ENCODE measurements at places on chromosomes 13 and 19. TPM values are rescaled to one million over a fixed set of nuclear protein-coding genes. Genes with fewer than 3 reads are reported as not detected.

- DNase-seq: no peak
Observed at GRCh38 chr19:32406161-32407003, 812 bp downstream of the DPY19L3 start.

DNA sequence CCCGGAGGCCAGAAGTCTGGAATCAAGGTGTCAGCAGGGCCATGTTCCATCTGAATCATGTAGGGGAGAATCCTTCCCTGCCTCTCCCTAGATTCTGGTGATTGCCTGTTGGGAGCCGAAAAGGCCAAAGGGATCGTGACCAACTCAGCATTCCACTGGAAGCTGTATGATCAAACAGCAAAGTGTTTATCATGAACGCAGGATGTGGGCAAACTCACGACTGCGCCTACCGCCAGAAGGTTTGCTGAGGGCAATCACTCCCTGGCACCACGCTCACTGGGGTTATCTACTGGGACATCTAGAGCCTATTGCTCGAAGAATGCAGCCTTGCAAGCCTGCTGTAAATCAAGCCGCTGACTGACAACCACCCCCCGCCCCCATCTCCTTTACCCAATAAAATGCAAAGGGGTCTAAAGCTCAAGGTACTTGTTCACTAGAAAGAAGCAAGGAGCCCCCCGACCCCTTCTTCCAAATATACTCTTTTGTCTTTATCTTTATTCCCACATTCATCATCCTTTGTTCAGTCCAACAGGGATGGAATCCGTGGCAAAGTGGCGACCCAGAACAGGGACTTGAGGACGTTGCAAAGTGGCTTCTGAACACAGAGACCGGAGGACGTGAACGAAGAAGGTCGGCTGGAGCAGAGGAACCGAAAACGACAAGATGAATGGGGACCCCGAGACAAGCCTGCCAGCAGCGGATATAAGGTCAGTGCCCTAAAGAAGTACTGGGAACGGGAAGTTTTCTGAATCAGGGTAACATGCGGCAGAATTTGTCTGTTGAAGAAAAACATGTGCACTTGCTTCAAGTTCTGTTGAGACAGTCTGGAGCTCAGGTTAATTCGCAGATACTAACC, 16.8 kb downstream of the CLEC4M start:
- no peak for DNase-seq

GRCh38 chr19:1417145-1417544, 9.8 kb downstream of the DAZAP1 start:
- no peak for DNase-seq

- DNase-seq: no peak
Observed at GRCh38 chr19:48639483-48640375, 2.5 kb upstream of the DBP start.

DNA sequence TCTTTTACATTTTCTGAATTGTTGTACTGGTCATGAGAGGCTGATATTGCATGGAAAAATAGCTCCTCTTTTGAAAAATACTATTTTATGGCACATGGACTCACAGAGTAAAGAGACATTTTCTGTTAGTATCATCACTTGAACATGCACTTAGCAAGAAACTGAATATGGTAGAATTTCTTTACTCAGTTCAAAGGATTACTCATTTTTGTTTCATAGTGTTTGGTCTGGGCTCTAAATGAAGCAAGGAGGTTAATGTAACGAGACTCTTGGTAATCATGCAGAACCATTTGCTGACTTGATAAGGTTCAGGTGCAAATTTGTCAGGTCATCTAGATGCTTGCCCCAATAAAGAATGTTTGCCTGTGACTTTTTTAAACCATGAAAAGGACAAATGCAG, 63.2 kb downstream of the GPC6 start:
- DNase-seq: no peak

DNA sequence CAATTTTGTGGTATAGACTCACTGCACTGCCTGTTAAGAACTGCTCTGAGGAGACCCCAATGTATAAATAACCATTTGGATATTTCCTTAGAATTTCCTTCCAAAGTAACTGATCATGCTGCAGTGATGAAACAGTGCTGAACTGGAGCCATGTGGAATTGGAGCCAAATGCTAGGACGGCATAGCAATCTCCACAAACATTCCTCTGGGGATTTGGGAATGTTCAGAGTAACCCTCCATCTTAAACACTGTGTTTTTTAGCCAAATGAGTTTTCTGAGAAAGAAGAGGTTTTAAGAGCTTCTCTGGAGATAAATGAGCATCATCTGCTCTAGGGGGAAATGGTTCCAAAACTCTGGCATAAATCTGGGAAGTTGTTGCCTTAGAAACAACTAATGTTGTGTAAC, 98.2 kb downstream of the OLFM4 start:
- no peak for DNase-seq

- DNase-seq: no peak
Observed at GRCh38 chr13:83547043-83547442, 335.2 kb downstream of the SLITRK1 start.

DNA sequence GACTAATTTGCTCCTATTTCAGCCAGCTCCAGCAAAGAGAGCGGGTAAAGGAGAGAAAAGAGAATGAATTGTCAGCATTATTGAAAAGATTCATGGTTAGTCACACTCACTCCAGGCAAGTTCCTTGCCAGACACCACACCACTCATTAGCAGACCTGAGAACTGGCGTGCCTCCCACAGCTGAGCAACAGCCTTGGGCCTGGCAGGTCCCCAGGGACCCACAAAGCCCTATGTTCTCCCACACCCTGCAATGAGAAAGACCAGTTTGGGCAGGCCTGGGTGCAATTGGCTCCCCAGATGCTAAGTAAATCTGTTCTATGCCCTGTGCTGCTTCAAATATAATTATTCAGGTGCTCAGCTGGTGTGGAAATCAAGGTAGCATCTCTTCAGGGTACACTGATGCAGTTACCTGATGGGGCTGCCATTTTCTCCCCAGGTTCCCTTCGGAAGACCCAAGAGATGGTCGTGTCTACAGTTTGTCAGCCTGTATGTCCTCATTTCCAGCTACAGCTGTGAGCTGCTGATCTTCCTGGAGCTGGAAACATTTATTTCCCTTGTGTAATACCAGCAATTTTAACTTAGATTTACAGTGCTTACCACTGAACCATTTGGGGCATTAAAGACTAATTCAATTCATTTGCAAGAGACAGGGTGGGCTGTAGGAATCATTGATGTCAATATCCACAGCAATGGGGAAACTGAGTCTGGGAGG, 405.0 kb downstream of the COG6 start:
- peak; percentile 24 for DNase-seq

- no peak for DNase-seq
Observed at GRCh38 chr13:28147495-28147894, 9.2 kb downstream of the PAN3 start.

DNA sequence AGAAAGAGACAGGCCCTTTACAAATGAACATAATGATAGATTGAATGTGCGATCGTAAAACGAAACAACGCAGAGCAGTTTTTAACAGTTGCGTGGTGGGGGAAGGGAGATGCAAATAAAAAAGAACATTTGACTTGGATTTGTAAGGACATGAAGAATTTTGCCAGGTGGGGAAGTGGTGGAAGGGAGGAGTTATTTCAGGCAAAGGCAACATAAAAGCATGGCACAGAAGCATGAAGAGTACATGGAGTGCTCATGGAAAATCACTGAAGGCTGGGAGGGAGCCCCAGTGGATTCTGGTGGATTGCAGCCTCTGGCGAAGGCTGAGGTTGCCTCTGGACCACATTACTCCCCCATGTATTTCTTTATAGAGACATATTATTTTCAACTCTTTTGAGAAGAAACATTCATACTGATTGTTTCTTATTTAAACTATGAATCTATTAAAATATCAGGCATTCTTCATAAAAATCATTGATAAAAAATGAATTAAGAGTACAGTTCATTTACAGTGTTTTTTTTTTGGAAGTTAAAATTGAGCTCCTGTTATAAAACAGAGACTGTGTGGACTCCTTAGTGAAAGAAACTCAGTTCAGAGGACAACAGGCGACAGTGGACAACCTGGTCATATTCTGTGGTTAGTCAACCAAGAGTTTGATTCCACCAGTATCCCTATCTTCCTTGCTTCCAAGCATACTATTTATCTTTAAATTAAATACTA, 57.5 kb downstream of the STARD13 start:
- no peak for DNase-seq

GRCh38 chr19:31274251-31275067, 74.8 kb downstream of the TSHZ3 start:
- DNase-seq: no peak

DNA sequence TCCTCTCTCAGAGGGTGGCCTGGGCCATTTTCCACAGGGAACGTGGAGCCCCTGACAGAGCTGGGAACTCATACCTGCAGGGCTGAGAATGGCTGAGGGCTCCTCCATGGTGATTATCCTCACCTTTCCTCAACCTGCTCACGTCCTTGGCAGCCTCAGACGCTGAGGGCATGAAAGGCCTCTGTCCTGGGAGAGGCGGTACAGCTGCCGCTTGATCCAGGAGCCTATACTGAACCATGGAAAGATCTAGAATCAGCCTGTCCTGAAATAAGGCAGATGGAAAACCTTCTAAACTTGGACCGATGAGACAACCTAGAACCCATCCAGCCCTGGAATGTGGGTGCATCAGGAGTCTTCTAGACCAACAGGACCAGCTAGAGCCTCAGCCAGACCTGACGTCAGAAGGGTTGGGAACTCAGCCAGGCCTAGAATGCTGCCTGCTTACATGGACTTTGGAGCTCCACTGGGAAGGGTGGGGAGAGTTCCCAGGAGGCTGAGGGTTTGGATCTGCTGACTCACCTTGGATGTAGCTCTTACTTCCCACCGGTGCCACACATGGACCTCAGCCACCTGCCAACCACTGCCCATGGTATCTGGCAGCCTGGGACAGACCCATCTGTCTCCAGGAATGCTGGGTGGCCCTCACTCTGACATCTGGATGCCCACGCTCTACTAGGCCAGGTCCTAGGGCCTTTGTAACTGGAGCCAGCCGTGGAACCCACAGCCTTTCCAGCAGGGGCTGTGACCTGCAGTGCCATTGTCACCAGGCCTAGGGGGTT, 7.5 kb downstream of the KCTD15 start:
- no peak for DNase-seq

GRCh38 chr13:62704875-62705274, 1289.2 kb upstream of the PCDH20 start:
- DNase-seq: no peak

GRCh38 chr13:36158611-36159010, 27.4 kb upstream of the DCLK1 start:
- DNase-seq: no peak

GRCh38 chr19:19276851-19277250, 3.8 kb upstream of the TM6SF2 start:
- no peak for DNase-seq

DNA sequence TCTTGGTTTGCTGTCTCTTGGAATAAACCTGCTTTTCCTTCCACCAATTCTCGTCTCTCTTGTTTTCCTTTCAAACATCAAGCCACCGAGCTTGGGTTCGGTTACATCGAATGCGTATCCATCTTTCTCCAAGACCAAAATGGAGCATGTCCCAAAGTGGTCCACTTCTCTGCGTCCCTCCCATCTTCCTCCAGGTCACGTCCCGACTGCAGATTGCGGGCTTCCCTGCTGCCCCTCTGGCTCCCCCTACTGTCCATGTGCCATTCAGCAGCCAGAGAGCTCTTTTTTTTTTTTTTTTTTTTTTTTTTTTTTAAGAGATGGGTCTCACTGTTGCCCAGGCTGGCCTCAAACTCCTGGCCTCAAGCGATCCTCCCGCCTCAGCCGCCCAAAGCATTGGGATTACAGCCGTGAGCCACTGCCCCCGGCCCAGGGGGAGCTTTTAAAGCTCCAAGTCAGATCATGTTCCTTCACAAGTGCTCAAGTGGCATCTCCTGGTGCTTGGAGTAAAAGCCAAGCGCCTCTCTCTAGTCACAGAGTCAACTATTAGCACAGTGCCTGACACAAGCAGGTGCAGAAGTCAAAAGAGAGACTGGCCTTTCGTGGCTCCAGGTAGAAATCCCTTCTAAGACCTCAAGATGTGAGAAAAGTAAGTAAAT, 10.0 kb downstream of the COL5A3 start:
- DNase-seq: peak; percentile 73

DNA sequence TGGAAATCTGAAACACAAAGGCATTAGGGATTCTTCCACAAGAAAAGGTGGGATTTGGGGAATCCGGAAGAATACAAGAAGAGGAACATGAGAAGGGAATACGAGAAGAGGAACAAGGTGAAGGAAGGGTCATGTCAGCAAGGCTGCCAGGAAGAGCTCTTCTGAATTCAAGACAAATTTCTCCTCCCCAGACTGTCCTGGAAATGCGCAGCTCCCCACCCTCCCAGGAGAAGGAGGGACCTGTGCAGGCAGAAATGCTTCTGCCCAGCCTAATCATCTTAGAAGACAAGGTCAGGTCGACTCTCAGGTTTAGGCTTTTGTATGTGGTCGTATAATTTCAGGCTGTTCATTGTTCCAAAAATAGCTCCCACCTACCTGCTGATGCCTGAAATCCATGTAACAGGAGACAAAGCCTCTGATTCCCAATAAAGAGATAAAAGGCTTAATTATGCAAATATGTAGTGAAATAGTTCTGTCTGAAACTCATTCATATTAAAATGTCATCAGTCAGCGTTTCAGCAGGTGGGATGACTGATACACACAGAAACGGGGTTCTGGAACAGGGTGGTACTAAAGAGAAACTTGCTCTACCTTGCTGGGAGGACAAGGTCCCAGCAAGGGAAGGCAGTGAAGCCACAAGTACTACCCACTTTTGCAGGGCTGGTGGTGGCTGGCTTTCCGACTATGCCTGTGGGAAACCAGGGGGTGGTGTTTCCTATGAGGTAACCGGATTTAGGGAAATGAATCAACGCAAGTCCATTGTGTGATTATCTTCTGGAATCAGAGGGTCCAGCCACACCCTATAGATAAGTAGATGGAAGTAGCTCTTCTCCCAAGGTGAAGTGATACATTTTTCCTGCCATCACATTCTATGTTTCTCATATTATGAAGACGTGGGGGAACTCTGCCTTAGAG, 76.1 kb downstream of the KL start:
- no peak for DNase-seq

GRCh38 chr19:35375505-35376307, 4.8 kb downstream of the GPR42 start:
- DNase-seq: no peak

DNA sequence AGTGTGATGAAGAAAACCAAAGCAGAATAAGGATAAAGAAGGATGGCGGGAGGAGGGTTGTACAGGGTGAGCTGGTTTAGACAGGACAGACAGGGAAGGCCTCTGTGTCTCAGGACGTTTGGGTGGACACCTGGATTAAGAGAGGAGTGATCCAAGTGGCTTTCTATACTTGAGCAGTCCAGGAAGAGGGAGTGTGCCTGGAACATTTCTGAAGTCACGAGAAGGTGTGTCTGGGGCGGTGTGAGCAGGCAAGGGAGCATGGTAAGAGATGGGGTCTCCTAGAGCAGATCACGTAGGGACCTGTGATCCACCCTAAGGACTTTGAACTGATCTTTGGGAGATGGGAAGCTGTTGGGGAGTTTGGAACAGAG, 15.4 kb upstream of the STK24 start:
- DNase-seq: no peak

SLC25A41 gene
- not detected for total RNA-seq

HRC gene
- total RNA-seq: not detected

C19orf85 gene
- not detected for total RNA-seq

LILRB1 gene
- total RNA-seq: 0.38 TPM

RPL36 gene
- 1,058 TPM for total RNA-seq

CYP4F3 gene
- not detected for total RNA-seq

ZNF358 gene
- total RNA-seq: 7.5 TPM

GPR12 gene
- total RNA-seq: not detected

SOX1 gene
- not detected for total RNA-seq

CEACAM8 gene
- not detected for total RNA-seq

SULT2A1 gene
- not detected for total RNA-seq

Measured in activated CD4-positive, alpha-beta memory T cell treated with anti-CD3 and anti-CD28 coated beads, Interleukin-2, amount 10 ng/mL, durations not matched to agents 7 days and 5 days (primary cell).